Immature natural killer cell (primary cell): ENCODE measurements at places on chromosomes 12 and 14. TPM values are rescaled to one million over a fixed set of nuclear protein-coding genes. Genes with fewer than 3 reads are reported as not detected.

DNA sequence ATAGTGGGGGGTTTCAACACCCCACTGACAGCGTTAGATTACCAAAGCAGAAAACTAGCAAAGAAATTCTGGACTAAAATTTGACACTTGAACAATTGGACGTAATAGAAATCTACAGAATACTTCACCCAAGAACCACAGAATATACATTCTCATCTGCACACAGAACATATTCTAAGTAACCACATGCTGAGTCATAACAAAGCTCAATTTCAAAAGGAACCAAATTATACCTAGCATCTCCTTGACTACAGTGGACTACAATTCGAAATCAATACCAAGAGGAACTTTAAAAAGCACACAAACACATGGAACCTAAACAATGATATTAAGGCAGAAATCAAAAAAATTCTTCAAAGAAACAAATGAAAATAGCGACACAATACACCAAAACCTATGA is 871.6 kb upstream of the MDGA2 start:
- DNase-seq, result no peak

DNA sequence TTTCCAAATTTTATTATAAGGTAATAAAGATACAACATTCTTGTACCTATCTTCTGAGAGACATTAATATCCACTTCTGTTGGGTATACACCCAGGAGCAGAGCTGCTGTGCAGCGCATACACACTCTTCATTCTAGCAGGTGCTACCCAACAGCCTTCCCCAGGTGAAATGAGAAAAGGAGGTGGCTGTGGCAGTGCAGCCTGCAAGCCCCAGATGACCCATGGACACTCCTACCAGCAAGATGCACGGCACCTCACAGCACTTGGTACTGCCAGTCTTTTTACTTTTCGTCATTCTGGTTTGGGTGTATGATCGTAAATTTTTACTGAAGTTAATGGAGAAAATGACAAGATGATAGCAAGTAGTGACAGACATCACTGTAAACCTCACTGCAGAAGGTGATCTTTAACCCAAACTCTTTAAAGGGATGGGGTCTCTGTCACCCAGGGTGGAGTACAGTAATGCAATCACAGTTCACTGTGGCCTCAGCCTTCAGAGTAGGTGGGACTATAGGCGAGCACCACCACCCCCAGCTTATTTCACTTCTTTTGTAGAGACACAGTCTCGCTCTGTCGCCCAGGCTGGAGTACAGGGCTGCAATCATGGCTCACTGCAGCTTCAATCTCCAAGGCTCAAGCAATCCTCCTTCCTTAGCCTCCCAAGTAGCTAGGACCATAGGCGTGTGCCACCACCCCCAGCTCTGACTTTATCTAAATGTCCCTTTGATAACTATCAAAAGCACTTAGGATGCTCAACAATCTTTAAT is 26.5 kb downstream of the VPS37B start:
- DNase-seq, result no peak

DNA sequence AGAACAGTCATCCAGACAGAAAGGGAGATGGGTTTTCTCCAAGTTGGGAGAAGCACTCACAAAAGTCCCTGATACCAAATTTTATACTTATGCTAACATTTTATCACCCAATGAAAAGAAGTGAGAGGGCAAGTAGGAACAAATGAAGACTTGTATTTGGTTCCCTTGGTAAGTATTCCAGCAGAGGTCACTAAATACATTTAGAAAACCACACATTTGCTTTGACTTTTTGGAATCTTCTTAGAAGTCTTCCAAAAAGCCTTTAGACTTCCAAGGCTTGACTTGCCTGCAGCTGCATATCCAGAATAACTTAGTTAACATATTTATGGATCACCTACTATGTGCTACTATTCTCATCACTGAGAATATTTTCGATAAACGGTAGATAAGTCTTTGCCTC is 3.1 kb upstream of the GYS2 start:
- DNase-seq, result no peak

DNA sequence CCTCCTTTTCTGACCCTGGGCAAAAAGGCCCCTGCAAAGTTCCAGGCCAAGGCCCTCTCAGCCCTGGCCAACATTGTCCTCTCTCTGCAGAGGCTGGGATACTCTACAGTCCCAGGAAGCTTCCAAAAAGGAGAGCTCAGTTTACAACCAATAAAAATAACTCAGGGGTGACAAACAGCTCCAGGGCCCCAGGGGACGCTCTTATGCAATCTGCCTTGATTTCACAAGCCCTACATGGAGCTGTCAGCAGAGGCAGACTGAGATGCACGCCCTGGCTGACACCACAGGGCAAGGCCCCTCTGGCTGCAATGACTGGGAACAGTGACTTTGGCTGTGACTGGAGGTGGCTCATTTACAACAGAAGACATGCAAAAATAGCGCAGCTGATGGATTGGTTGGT is 129.0 kb upstream of the MED13L start:
- no peak for DNase-seq

Gene SLC25A47
- polyA plus RNA-seq, result not detected

Gene SYNE3
- polyA plus RNA-seq, result 1.0 TPM
